Natural killer cell treated with Interleukin-12 subunit alpha and Interleukin-12 subunit beta and Interleukin-15 and Interleukin-18, amount 100 ng/mL, for 72 hours (primary cell): ENCODE measurements at places on chromosomes 1 and 21. TPM values are rescaled to one million over a fixed set of nuclear protein-coding genes. Genes with fewer than 3 reads are reported as not detected.

The APCS gene
- total RNA-seq = not detected

The ERICH3 gene
- not detected for total RNA-seq

The PRAMEF6 gene
- not detected for total RNA-seq

The KCND3 gene
- total RNA-seq = not detected

The TTC24 gene
- total RNA-seq = 2.2 TPM

The GJC2 gene
- 2.1 TPM for total RNA-seq

The OR2T11 gene
- total RNA-seq = not detected

The PUM1 gene
- total RNA-seq = 180 TPM
